Body of pancreas (tissue), 4 donors: ENCODE measurements at places on chromosomes 6 and 20. TPM values are rescaled to one million over a fixed set of nuclear protein-coding genes. Genes with fewer than 3 reads are reported as not detected.

Gene GNAS-AS1
- 3.0 TPM for total RNA-seq

Gene SLC35D3
- not detected for total RNA-seq

Gene TFAP2D
- not detected for total RNA-seq

Gene GSTA3
- total RNA-seq = not detected

Gene DBNDD2
- total RNA-seq = 10.5 TPM

Gene CYP39A1
- total RNA-seq = 6.0 TPM

Gene FOXS1
- total RNA-seq = 3.0 TPM

GRCh38 chr20:8764344-8764962 lies 304.4 kb upstream of the PLCB4 start:
- H3K27me3 ChIP-seq = no peaks in the 10 kb centered on the region
- H3K4me1 ChIP-seq = peaks cover under 1% of the 10 kb centered on the region
- no peaks in the 10 kb centered on the region for H3K36me3 ChIP-seq
- H3K27ac ChIP-seq = no peak overlapping the region
- DNase-seq = no peak
- H3K4me3 ChIP-seq = no peak overlapping the region

DNA sequence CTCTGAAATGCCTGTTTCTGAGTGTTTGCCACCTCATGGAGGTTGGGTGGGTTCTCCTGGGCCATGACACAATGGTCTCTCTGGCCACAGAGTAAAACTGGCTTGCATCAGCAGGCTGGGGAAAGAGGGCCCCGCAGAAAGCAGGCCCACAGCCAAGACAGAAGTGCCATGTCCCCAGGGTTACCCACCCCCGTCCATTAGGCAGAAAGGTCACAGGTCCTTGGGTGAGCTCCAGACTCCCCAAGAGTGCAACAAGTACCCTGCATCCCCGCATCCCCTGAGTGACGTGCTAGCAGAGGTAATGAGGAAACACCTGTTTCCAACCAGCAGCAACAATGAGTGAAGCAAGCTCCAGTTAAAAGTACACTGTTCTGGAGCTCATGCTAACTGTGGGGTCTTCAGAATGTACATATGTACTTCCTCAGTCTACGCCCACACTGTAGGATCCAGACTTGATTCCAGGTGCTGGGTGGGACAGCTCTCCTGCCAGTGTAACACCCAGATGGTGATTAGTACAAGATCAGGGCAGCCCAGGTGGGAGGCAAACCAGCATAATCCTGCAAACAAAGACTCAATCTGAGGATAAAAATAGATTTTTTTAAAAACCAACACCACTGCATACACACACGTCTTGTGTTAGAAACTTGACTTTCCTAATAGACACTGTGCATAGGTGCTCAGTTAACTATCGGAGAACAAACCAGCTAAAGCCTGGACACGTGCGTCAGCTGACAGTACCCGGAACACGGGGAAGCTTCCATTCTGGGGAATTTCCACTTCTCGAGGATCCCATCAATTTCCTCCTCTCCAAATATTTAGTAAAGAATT lies 31.5 kb downstream of the RRBP1 start:
- no peak overlapping the region for H3K4me3 ChIP-seq
- H3K36me3 ChIP-seq = peaks cover 6% of the 10 kb centered on the region
- H3K27ac ChIP-seq = peak overlapping the region; percentile 72
- DNase-seq = peak; percentile 16
- H3K4me1 ChIP-seq = peaks cover 99% of the 10 kb centered on the region

DNA sequence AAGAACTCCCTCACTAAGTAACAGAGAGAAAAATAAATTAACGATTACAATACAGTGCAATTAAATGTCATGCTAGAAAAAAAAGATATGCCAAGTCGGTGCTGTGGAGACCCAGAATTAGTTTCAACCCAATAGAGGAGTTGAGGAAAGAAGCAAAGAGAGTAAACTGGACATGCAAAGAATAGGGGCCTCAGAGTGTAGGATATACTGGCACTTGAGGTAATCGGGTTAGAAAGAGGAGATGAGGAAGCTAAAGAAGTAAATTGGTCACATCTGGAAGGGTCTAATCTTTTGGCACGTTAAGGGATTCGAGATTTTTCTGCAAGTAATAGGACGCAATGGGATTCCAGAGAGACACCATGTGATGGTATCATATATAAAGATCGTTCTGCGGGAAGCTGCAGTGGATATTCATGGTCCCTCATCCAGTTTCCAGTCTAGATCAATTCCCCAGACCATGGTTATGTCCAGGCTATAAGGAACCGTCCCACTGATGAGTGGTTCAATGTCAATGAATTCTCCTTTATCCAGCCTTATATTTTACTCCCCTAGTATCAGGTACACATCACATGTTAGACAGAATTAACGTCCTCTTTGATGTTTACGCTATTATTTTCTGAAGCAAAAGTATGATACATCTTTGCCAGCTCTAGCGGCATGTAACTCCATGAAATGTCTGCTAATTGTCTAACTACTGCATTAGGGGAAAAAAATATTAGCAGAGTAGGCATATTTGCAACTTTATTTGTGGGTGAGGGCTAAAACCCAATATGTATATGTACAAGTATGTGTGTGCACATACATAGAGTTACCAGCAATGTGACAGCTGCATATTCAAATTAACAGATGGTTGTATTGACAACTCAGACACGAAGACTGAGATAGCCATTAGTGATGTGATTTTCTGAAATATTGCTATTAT lies 1.1 kb upstream of the TBC1D32 start:
- H3K27me3 ChIP-seq = no peaks in the 10 kb centered on the region
- H3K36me3 ChIP-seq = no peaks in the 10 kb centered on the region
- H3K4me1 ChIP-seq = peaks cover 15% of the 10 kb centered on the region
- peak overlapping the region; percentile 99 for H3K27ac ChIP-seq

DNA sequence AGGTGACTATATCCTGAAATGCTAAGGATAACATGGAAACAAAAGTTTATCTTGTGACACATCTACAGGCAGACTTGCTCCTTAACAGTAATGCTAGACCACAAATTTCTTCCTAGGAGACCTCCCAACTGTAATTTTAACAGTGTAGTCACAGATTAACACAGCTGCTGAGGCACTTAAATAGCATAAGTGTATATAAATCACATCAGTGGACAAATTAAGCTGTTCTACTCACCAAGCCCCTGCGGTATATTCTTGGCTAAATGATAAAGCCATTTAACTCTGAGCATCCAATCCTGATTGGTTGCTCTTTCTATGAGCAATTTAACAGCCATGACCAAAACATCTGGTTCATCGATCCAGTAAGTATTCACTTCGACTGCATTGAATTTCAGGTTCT lies 73.3 kb upstream of the LYRM2 start:
- peaks cover 3% of the 10 kb centered on the region for H3K4me1 ChIP-seq
- H3K36me3 ChIP-seq = peaks cover 12% of the 10 kb centered on the region
- no peak for DNase-seq
- H3K27me3 ChIP-seq = no peaks in the 10 kb centered on the region
- no peak overlapping the region for H3K27ac ChIP-seq

DNA sequence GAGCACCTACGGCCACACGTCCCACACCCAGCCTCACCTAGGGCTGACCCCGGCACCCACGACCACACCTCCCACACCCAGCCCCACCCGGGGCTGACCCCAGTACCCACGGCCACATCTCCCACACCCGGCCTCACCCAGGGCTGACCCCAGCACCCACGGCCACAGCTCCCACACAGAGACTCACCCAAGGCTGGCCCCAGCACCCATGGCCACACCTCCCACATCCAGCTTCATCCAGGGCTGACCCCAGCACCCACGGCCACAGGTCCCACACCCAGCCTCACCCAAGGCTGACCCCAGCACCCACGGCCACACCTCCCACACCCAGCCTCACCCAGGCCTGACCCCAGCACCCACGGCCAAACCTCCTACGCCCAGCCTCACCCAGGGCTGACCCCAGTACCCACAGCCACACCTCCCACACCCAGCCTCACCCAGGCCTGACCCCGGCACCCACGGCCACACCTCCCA lies 36.7 kb downstream of the NINL start:
- H3K36me3 ChIP-seq = no peaks in the 10 kb centered on the region
- no peak for DNase-seq
- H3K4me1 ChIP-seq = peaks cover 15% of the 10 kb centered on the region
- H3K4me3 ChIP-seq = no peak overlapping the region

DNA sequence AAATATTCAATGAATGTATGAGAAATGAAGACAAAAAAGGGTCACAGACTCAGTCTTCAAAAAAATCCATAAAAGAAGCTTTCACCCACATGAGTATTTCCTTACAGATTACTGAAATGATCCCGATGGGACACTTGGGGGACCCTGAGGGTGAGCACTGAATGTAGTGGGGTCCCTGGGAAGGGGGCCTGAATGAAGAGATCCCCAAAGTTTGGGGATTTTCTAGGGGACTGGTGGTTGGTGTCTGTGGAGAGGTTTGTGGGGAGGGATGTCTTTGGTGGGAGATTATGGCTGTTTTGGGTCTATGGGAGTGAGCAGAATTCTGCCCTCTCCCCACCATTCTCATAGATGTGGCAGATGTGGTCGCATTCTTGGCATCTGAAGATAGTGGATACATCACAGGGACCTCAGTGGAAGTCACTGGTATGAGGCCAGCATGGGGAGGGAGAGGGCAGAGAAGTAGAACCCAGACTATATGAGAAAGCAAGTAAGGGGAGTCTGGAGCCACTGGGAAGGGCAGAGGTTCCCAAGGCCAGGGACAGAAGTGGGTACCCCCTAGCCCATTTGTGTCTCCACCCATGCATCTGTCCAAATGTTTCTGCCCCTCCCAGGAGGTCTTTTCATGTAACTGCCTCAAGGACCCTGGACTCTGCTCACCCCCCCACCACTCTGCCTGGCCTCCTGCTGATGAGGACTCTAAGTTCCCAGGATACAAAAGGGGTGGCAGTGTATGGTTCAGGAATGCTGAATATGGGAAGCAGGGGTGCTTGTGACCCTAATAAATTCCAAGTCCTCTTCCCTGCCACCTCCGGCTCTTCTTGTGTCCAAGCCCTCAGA lies 1.8 kb downstream of the HSD17B8 start:
- H3K27me3 ChIP-seq = no peaks in the 10 kb centered on the region
- no peak for DNase-seq
- H3K4me1 ChIP-seq = peaks cover 72% of the 10 kb centered on the region

- H3K4me3 ChIP-seq = no peak overlapping the region
- H3K36me3 ChIP-seq = no peaks in the 10 kb centered on the region
- DNase-seq = peak; percentile 74
- H3K27me3 ChIP-seq = no peaks in the 10 kb centered on the region
- peaks cover 9% of the 10 kb centered on the region for H3K4me1 ChIP-seq
Measured at GRCh38 chr20:48904566-48905296, 16.8 kb upstream of the ARFGEF2 start.

DNA sequence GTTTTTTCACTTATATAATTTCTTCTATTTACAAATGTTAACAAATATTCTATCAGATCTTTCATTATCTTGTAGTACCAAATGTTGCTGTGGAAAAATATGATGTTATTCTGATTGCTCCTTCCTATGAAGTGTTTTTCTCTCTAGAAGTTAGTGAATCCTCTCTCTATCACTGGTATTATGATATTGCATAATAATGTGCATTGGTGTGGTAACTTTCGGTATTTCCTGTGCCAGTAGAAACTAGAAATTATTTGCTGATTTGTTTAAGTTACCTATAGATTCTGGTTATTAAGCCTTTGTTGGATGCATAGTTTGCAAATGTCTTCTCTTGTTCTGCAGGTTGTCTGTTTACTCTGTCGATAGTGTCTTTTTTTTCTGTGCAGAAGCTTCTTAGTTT lies 342.5 kb downstream of the CENPW start:
- H3K36me3 ChIP-seq = no peaks in the 10 kb centered on the region
- H3K4me3 ChIP-seq = no peak overlapping the region
- H3K4me1 ChIP-seq = no peaks in the 10 kb centered on the region
- no peak for DNase-seq

- no peak overlapping the region for H3K27ac ChIP-seq
- no peak for DNase-seq
- no peaks in the 10 kb centered on the region for H3K4me1 ChIP-seq
- no peak overlapping the region for H3K4me3 ChIP-seq
Measured at GRCh38 chr6:101716810-101717209, 323.3 kb downstream of the GRIK2 start.

DNA sequence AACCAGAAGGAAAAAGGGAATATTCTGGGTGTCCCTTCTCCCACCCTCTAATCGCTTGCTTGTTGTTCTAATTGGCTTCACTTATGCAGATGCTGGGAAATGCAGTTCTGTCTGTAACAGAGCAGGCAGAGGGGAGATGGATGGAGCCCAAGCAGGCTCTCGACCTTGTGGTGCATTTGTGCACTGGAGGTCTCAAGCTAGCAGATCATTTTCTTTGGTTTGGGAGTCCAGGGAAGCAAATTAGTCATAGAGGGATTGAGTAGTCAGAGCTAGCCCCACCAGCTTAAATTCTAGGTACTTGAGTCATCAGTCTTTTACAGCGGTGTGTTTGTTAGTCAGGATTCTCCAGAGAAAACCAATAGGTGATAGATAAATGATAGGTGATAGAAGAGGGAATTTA lies 234.7 kb upstream of the ECI2 start:
- H3K27ac ChIP-seq = no peak overlapping the region
- H3K36me3 ChIP-seq = no peaks in the 10 kb centered on the region
- H3K4me1 ChIP-seq = no peaks in the 10 kb centered on the region
- H3K4me3 ChIP-seq = no peak overlapping the region
- DNase-seq = no peak
- H3K27me3 ChIP-seq = no peaks in the 10 kb centered on the region
